Bronchial smooth muscle cell (primary cell): ENCODE measurements at places on chromosomes 16 and 17. TPM values are rescaled to one million over a fixed set of nuclear protein-coding genes. Genes with fewer than 3 reads are reported as not detected.

CBFA2T3 gene
- total RNA-seq: 0.17 TPM in 1 of 2 replicates, not detected in the other

ZNF500 gene
- 4.7 and 5.2 TPM in 2 replicates for total RNA-seq

ZNF205 gene
- total RNA-seq: 12.1 and 14.3 TPM in 2 replicates

FOXN1 gene
- total RNA-seq: not detected in 2 replicates

CD19 gene
- not detected in 2 replicates for total RNA-seq

KRTAP3-2 gene
- not detected in 2 replicates for total RNA-seq

MRPL28 gene
- total RNA-seq: 58.6 and 85.7 TPM in 2 replicates

SLFN12 gene
- total RNA-seq: 16.7 and 32.0 TPM in 2 replicates

TBC1D3C gene
- 1.5 TPM in 1 of 2 replicates, not detected in the other for total RNA-seq

KRT40 gene
- total RNA-seq: not detected in 2 replicates

ITGAL gene
- not detected in 2 replicates for total RNA-seq

UMOD gene
- total RNA-seq: not detected in 2 replicates

SHBG gene
- total RNA-seq: 0.26 and 0.47 TPM in 2 replicates
